ENCODE measurements at places on chromosomes 13 and 19.

- no peak for DNase-seq
Observed at GRCh38 chr13:28379371-28380083, 115.4 kb downstream of the FLT1 start.

DNA sequence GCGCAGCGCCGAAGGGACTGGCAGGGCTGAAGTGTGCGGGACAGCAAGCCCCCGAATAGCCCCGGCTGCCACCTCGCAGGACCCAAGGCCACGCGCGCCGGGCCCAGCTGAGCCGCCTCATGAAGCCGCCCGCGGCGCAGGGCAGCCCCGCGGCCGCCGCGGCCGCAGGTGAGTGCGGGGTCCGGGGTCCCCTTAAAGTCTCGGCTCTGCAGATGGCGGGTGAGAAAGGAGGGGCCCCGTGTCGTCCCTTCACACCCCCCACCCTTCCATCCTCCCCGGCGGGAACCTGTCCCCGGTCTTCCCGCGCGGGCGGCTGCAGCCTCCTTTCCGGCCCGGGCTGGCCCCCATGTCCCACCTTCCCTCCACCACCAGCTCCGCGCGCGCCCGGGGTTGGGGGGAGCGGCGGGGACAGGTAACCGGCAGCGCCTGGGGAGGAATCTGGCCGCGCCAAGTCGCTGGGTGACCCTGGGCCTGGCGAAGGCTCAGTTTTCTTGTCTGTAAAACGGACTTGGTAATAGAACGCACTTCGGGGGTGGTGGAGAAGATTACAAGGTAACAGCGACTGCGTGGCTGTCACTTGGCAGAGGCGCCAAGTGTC lies 338 bp downstream of the RGCC start:
- peak; percentile 42 for DNase-seq

GRCh38 chr13:67643516-67644055 lies 413.4 kb upstream of the PCDH9 start:
- DNase-seq = no peak

DNA sequence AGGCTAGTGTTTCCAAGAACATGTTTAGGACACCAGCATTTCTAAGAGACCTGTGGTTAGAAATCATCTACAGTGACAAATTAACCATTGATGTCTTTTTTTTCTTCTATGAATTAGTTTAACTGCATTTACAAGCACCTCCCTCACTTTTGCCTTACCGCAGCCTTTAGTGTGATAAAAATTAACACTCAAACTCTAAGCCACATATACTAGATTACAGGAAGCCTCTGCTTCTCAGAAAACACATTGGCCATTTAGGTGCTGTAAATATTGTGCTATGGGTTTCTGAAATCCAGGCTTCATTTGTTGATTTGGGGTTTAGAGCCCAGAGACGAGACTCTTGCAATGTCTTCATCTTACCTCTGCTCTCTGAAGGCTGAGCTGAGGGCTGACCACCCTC lies 34.6 kb upstream of the OLFM4 start:
- no peak for DNase-seq

DNA sequence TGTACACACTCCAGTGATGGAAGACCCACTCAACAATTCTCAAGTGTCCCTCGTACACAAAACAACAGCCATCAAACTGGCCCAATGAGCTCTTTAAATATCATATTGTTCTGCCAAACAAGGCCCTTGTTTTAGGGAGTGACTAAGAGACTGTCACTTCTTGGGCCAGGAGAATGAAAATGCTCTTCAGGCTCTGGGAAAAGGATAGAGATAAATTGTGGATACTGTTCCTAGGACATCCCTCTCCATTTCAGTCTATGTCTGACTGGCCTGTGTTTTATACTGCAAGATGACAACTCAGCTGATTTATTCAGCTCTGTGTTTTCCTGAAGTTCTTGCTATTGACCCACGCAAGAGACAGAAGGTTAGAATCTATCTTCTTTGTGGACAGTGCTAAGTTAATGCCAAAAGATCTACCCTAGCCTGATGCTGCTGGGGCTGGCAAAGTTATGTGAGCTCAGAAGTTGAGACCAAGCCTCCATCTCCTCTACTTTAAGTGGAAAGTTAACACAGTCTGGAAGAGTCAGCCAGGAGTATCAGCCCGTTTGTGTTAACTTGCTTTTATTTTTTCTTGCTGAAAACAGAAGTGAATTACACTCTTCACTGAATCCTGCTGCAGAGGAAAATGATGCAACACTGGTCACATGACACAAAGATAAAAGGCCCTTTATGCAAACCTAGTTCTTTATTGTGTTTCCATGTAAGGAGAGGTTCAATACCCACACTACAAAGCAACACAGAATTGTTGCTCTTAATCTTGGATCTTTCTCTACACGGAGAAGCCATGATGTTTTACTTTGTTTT lies 14.6 kb downstream of the FRY start:
- no peak for DNase-seq

GRCh38 chr19:3577723-3578344 lies 5.1 kb downstream of the HMG20B start:
- no peak for DNase-seq

DNA sequence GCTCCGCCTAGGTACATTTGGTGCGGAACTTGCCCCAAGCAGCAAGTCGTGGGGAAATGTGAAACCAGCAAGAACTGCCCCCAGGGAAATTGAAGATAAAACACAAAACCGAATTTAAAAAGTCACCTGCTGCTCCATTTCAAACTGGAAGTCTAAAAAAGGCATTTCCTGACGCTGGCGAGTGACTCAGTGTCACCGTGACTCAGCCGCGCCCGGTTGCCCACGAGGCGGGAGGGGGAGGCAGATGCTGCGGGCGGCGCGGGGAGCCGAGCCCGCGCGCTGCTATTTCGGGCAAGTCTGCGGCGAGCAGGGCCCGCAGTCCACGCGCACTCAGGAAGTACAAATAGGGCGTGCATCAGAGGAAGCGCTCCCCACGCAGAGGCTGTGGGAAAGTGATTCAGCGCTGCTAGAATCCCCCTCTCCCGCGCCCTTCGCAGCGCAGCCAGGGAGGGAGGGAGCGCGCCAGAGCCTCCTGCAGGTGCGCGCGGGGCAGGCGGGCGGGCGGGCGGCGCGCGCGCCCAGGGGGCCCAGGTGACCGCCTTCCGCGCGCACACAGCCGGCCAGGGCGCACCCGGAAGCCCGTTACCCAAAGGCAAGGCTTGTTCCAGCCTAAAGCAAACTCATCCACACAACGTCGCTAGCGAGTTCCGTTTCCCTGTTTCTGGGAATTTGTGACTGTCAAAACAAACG lies 168.8 kb downstream of the COL4A1 start:
- DNase-seq = peak; percentile 56

GRCh38 chr19:42442833-42443232 lies at the start of gene CXCL17:
TSS of gene CXCL17 (minus strand) at chr19:42442946. CDS start at chr19:42442832, 114 bp downstream.
- DNase-seq = no peak

DNA sequence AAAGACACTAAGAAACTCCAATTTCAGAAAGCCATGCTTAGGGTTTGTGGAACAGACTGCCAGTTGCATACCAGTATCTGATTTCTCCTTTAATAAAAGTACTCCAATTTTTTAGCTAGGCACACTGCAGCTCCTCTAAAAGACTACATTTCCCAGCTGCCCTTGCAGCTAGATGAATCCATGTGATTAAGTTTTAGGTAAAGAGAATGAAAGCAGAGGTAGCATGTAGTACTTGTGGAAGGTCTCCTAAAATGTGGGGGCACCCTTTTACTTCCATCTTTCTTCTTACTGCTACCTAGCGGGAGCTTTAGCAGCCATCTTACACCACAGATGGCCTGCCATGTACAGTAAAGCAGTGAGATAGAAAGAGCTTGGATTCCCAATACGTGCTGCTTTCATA lies 33.0 kb upstream of the TSC22D1 start:
- no peak for DNase-seq

DNA sequence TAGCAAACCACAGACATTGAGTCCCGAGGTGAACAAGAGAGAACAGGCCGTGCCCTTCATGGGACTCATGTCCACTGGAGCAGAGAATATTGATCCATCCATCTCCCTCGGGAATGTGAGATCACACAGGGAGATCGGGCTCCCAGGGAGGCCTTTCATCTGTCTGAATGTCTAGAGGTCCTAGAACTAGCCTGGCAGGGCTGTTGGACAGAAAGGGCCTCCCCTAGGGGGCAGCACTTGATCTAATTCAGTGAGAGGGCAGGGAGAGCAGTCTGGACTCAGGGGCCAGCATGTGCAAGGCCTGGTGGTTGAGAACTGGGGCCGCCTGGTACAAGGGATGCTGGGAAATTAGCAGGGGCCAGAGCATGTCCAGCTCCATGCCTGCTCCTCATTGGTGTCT lies 4.3 kb downstream of the RUVBL2 start:
- peak; percentile 75 for DNase-seq

GRCh38 chr13:44601586-44601985 lies 25.5 kb upstream of the TSC22D1 start:
- DNase-seq = no peak

DNA sequence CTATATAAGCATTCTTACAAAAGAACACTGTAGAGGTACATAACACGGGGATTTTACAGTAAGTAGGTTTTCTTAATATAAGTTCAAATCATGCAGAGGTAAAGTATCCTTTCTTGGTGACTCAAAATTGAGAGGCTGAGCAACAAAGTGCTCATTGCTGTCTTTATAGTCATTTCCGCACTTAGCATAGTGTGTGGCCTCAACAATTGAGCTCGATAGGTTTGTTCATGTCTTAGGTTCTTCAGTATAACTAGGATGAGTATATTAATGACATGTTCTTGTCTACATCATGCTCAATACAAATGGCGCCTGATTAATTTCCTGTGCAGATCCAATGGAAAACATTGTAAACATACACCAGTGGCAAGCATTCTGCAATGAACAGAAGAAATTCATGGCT lies 1.4 kb downstream of the WDFY2 start:
- no peak for DNase-seq

GRCh38 chr13:71278512-71278911 lies 588.5 kb downstream of the DACH1 start:
- DNase-seq = no peak

DNA sequence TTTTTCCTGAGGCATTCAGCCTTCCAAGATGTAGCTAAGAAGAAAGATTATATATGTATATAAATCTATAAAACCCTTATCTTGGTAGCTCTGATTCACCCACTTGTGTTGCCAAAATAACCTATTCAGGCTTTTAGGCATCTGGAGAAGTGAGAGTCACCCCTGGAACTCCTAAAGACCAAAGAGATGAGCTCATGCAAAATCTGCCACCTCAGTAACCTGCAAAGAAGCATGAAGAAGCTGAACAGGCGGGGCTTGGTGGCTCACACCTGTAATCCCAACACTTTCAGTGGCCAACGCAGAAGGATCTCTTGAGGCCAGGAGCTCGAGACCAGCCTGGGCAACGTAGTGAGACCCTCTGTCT lies 393.7 kb downstream of the FOXO1 start:
- DNase-seq = no peak

GRCh38 chr13:75596657-75597182 lies 39.4 kb upstream of the LMO7 start:
- DNase-seq = no peak

DNA sequence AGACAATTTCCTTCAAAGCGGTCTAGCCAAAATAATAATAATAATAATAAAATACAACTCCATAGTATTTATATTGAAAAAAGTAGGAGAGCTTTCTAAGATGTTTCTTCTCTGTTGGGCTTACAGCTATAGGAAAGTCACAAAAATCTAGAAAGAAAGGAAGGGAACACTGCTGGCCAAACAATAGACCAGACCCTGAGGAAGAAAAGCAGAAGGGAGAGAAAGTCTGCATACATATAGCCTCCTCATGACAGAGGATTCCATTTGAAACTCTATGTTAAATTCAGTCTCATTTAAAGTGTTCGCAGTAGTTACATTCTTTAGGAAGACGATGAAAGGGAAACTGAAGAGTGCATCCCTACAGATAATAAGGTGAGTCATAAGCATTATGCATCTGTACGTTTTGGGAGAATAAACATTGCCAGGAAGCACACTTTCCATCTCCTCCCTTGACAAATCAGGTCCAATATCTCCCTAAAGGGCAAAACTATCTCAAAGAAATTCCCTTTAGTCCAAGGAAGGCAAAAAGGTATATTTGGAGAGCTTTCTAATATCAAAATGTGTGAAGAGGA lies 86.5 kb downstream of the PCDH9 start:
- no peak for DNase-seq

GRCh38 chr13:113142876-113143275 lies 15.6 kb upstream of the PROZ start:
- no peak for DNase-seq

GRCh38 chr13:104641309-104641708 lies 1575.1 kb upstream of the SLC10A2 start:
- no peak for DNase-seq

DNA sequence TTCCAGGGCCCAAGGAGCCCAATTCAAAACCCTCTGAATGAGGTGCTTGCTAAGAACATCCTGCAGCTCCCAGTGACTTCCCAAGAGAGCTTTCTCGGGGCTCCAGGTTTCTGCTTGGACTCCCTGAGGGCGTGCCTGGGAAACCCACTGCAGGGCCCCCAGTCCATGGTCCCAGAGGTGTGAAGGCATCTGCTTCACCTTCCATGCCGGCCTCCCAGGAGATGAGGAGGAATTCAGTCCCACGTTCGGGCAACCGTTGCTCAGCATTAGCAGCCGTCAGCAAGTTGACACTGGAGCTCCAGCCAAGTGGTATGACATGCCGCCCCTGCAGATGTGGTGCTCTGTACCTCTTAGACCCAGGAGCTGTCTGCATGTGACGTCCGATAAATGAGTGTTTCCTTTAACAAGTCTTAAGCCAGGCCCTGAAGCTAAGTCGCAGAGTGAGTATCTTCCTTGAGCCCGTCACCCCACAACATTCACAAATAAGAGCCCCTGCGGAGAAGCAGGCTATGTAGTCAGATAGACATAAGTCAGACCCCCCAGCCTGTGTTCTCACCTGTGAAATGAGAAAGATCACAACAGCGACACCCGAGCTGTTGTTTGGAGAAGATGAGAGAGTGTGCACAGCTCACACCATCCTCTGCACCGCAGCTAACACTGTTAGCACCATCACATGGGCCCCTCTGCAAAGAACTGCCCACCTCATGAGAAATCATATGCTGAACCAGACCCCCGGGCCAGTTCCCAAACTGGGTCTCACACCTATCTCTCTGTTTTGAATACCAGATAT lies 150.3 kb downstream of the KATNAL1 start:
- no peak for DNase-seq

GRCh38 chr13:113579686-113580085 lies 4.9 kb upstream of the TFDP1 start:
- DNase-seq = no peak

DNA sequence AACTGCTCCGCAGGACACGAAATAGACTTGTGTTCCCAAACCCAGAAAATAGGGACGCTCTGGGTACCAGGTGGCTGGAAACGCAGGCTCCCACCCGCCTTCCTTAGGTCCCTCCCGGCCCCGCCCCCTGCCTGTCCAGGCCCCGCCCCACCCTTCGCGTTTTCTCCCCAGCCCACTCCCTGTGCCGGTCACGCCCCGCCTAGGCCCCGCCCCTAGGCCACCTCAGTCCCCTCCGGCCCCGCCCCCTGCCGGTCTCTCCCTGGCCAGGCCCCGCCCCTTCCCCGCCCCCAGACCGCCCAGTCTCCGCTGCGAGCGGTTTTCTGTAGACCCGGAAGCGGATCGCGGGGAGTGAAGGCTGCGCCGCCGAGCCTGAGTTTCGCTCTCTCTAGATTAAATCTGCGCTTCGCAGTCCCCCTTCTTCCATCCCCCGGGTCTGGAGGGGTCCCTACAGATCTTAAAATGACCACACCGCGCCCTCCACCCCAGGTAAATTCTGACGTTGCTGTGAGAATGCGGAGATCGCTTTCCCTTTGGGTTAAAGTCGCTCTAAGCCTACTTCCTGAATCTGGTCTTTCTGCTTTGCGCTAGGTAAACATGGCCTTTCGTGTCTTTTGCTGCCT lies 3.7 kb upstream of the ZNF665 start:
- peak; percentile 100 for DNase-seq

- DNase-seq = no peak
Observed at GRCh38 chr19:58555920-58556621, 1.2 kb upstream of the CHMP2A start.

Measured in nephron progenitor cell (in vitro differentiated cells).